ENCODE measurements at places on chromosomes 16 and 17.
A peak's percentile ranks its signal among the peaks of the same experiment; 100 is the strongest.

GRCh38 chr17:83145831-83146230 is 66.4 kb downstream of the METRNL start:
- no peak for DNase-seq

GRCh38 chr16:67287960-67288359 is 8.6 kb downstream of the PLEKHG4 start:
- DNase-seq: no peak

- peak; percentile 68 for DNase-seq
These were observed 15.9 kb upstream of the FBXO47 start for GRCh38 chr17:38982858-38983746.

DNA sequence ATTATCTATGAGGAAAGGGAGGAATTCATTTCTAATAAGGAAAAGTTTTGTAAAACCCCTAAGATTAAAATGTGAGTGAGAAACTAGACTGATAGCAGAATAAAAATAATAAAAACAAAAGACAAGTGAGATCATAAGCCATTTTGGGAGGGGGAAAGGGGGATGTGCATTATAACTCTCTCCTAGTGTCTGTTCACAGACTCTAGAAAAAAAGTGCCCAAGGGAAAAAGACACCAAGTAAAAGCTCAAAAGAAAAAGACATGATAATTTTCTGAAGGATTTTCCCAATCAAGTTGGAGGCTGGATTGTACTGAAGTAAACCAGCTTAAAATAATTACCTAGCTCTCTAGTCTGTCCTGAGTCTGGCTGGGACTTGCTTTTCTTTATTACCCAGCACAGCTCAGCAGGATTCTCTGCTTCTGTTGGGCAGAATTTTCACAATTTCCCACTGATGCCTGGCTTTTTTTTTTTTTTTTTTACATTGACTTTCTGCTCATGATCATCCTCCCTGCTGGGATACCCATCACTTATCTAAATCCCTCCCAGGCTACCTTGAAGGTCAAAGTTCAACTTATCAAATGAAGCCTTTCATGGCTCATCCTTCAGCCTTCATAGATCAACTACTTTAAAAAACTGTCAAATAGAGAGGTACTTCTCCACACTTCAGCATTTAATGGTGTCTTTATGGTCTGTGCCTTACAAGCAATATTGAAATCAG is 124.2 kb upstream of the KCNJ16 start:
- no peak for DNase-seq

GRCh38 chr16:5925850-5926249 is 828.3 kb upstream of the EEF2KMT start:
- DNase-seq: no peak

GRCh38 chr16:49422896-49423295 is 49.3 kb downstream of the C16orf78 start:
- no peak for DNase-seq

- DNase-seq: peak; percentile 53
These were observed 10.3 kb upstream of the ABCC3 start for GRCh38 chr17:50624321-50624934.

GRCh38 chr17:57569021-57569420 is 176.1 kb downstream of the CCDC182 start:
- no peak for DNase-seq

DNA sequence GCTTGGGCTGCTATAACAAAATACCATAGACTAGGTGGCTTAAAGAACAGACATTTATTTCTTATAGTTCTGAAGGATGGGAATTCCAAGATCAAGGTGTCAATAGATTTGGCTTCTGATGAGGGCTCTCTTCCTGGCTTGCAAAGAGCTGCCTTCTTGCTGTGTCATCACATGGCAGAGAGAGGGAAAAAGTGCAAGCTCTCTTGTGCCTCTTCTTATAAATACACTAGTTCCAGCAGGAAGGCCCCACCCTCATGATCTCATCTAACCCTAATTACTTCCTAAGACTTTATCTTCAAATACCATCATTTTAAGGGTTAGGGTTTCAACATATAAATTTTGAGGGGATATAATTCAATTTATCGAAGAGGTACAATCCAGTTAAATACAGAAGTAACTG is 30.6 kb downstream of the ABCA9 start:
- DNase-seq: no peak

GRCh38 chr16:88374736-88375135 is 8.0 kb upstream of the ZNF469 start:
- no peak for DNase-seq

DNA sequence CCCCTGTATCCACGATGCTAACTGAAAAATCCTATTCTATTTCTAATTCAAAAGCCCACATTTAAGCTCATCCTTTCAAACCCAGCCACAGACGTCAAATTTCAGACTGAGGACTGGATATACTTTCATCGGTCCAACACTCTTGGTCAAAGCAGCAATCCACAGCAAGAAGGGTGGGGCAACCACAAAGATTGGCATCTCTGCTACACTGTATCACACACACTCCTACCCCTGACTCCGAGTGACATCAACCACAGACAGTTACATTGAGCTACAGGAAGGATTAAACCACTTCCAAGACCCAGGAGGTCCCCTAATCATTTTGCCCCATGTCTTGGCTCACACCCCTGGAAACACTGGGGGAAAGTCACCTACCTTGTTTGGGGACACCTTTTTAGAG is 61.3 kb downstream of the GRIN2A start:
- DNase-seq: no peak

DNA sequence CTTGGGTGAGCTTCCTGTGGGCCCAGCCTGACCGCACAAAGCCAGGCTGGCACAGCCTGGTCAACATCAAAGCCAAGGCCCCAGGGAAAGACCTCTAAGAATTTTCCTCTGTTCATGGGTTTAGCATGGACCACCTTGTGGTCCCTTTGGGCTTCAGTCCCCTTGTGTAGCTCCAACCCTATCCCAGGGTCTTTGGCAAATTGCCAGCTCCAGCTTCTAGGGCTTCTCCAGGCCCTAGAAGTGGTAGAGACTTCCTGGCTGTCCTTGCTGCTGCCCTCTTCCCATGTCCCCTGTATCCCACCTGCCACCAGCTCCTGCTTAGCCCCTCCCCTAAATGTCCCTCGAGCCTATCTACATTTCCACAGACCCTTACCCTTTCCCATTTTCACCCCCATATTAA is 9.7 kb upstream of the ITGA3 start:
- DNase-seq: no peak

DNA sequence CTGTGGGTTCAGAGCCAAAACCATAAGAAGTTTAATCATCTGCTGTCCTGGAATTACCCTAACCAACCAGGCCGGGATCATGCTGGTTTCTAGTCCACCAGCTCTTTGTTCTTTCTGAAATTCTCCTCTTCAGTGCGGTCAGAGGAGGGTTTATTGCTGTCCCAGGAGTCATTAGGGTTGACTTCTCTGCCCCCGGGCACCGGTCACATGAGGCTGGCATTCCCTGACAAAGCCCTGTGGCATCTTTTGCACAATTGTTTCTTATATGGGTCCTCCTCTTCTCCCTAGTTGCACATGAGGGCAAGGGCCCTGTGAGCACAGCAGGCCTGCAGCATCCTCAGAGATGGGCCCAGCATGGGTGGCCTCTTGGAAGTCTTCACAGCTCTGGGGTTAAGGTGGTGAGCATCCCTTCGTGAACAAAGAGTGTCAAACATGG is 243.9 kb downstream of the IRF8 start:
- no peak for DNase-seq

DNA sequence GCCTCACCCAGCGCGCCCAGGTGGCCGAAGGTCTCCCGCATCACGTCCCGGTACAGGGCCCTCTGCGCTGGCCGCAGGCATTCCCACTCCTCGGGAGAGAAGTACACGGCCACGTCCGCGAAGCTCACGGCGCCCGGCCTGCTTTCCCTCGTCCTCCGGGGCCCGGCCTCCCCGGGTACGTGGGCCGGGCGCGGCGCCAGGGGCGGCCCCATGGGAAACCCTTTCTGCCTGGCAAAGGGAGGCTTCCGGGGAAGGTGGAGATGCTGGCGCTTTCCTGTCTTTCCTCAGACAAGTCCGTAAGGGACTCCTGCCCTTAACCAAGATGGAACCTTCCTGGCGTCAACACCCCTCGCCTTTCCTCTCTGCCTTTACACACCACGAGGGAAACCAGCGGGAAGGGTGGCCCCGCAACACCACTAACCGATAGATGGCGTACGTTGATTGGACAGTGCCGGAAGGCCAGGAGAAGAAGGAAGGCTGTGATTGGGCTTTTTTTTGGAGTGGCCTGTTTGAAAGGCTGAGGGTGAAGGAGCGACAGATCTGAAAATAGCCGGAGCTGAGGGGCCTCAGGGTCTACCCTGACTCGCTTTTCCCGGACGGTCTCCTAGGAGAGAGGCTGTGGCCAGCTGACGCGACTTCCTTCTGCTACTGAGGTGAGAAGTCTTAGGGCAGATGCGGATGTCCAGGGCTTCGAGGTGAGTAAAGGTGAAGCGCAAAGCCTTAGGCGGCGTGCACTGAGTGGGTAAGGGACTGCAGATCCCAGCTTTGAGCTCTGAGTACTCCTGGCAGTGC is at the start of gene ZNF785:
Gene ZNF785, minus strand, starts transcription at position 298 of the 792 bp plus-strand sequence. Its CDS starts 86 bp downstream, at position 212.
- peak; percentile 97 for DNase-seq

DNA sequence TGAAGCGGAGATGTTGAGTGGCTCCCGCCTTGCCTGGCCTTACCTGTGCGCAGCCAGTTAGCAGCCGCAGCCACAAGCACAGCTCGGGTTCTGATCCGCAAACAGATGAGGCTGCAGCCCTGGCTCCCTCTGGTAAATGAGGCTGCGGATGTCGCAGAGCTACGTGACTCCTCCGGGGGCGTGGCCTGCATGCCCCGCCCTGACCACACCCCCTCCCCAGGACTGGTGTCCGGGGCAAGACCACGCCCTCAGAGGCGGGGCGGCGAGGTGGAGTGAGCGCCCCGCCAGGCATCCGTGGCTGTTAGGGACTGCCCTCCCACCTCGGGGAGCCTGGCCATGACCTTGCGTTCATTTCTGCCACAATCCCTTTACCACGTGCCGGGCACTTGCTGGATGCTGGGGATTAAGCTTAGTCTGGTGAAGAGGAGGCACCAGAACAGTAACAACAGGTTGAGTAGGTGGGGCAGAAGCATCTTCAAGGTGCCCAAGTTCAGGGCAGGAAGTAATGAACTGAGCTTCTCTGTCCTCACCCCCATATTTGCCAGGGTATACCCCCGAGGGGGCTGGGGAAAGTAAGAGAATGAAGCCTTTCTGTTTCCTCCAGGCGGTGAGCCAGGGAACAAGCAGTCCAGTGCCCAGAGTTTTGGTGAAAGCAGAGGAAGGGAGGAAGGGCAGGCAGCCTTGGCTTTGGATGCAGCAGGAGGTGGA is at the start of gene ALDOC:
Gene ALDOC, minus strand, starts transcription at position 138 of the 708 bp plus-strand sequence. CDS start 1,363 bp downstream, outside the sequence.
- peak; percentile 97 for DNase-seq

DNA sequence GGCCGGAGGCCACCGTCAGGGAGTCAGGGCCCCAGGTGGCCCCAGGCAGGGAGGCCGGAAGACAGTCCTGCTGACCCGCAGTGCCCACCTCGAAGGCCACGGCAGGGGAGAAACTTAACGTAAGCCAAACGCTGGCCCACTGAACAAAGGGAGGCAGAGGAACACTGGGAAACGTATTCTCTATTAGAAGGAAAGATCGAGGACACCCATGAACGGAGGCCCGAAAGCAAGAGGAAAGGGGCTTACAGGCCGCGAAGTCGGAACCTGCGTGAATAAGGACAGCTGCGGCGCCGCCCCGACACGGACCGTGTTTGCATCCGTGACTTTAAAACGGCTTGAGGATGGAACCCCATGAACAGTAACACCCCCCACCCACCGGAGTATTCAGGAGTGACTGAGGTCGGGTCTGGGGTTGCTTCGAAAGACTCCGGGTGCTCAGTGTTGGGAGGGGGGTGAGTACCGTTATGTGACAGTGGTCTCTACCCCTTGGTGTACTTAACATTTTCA is 102.4 kb upstream of the METRNL start:
- DNase-seq: no peak

DNA sequence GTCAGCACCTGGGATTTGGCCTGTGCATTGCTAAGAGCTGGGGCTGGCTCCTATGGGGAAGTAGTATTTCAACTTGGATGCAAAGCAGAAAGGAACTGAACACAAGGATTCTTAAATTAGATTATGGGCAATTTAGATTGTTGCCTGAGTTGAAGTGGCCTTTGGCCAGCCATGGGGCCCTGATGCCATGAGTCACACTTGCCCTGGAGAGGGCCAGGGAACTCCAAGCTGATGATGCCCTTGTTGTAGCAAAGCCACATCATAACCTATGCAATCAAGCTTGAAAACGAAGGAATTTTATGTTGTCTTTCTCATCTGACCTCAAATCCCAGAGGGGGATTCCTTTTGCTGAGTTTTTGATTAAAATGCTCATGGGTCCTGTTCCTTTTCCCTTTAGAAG is 3.9 kb upstream of the SPATA32 start:
- peak; percentile 74 for DNase-seq

DNA sequence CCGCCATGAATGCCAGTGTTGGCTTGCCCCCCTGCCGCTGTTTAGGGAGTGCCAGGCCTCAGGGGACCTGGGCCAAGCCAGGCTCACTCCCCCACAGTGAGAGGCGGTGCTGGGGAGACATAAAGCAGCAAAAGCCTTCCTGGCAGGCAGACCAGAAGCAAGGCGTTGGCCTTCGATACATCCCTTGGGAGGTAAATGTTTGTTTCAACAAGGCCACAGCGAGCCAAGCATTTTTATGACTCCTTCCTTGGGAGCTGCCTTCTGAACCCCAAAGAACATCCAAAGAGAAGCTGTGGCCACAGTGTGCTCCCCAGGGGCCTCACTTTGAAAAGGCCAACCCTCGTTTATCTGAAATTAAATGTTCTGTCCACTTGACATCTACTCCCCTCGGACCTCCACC is 119.7 kb upstream of the CIBAR2 start:
- DNase-seq: no peak

DNA sequence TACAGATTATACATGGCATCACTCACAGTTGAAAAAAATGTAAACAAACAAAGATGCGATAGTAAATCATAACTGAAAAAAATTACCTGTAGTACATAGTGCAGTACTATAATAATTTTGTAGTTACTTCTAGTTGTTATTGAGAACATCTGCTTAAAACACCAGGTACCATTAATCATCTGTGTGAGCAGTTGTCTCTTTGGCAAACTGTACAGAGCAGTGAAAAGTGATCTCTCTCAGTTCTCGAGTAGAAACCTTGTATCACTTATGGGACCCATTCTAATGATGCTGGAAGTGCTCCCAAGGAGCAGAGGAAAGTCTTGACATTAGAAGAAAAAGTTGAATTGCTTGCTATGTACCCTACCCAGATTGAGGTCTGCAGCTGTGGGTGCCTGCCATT is 8.9 kb upstream of the TENT4B start:
- no peak for DNase-seq

Measured in inflammatory macrophage treated with lipopolysaccharide for 4 hours (primary cell).